ENCODE measurements at places on chromosomes 3 and 15. TPM values are rescaled to one million over a fixed set of nuclear protein-coding genes. Genes with fewer than 3 reads are reported as not detected.

Gene NDN
- 66.9 TPM for total RNA-seq

Gene KIF23
- 8.6 TPM for total RNA-seq

Gene FYCO1
- total RNA-seq = 56.8 TPM

Gene PARP15
- 0.13 TPM for total RNA-seq

Gene RAP2B
- 14.7 TPM for total RNA-seq

Gene KBTBD13
- not detected for total RNA-seq

Gene PIF1
- total RNA-seq = 6.3 TPM

Gene ACAD11
- 57.7 TPM for total RNA-seq

Gene IQCH
- total RNA-seq = 5.0 TPM

Gene RPUSD3
- 17.5 TPM for total RNA-seq

Gene RTF1
- total RNA-seq = 12.1 TPM

Gene CYP1A2
- total RNA-seq = not detected

Gene GRM2
- total RNA-seq = 0.07 TPM
